ENCODE measurements at places on chromosomes 5 and 9.

DNA sequence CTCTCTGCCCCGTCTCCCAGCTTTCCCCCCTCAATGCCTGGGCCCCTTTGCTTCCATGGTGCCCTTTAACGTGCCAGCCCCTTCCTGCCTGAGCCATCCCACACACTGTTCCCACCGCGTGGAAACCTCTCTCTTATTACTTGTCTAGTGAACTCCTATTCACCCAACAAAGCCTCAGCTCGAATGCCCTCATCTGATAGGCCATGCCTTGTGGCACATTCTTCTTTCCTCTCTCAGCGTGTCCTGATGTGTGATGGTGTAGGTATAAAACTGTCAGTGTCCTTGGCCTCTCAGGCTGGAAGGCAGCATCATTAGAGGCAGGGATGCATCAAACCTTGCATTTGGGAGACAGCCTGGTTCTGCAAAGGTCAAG, 152.3 kb downstream of the OLFM1 start:
- DNase-seq, result no peak

DNA sequence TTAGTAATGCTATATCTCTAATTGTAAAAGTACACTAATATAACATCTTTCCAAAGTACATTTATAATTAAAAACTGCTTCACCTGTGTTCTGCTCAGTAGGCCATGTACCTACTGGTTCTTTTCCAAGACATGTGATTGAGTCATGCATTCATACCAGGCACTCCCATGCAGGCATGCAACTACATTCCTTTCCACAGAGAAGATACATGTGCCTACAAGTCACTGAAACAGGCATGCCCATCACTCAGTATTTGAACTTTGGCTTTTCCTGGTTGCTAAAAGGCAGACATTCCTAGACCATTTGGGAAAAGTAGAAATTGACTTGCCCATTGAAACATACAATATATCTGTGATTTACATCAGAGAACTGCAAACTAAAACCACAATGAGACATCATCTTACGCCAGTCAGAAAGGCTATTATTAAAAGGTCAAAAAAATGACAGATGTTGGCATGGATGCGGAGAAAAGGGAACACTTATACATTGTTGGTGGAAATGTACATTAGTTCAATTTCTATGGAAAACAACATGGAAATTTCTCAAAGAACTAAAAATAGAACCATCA, 148.3 kb upstream of the MOCS2 start:
- DNase-seq, result no peak

GRCh38 chr5:152061095-152061494, 136.4 kb upstream of the GLRA1 start:
- DNase-seq, result no peak

DNA sequence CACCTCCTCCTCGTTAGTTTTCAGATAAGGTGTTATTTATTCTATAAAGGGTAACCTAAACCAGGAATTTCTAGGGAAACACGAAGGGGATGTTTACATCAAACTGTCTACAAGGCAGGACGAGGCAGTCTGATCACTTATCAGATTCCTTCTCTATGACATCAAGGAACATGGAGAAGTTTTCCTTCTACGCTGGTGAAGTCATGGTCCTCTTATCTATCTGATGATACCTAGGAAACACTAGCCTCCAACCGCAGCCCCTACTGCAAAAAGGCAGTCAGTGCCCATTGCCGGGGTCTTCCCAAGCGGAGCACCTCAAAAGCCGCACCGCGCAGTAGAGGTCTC, 1.5 kb downstream of the MPDZ start:
- no peak for DNase-seq

- DNase-seq, result no peak
Observed at GRCh38 chr5:18745988-18746615, 1111.8 kb downstream of the TAF11L14 start.

- DNase-seq, result no peak
Observed at GRCh38 chr5:88094403-88094802, 174.2 kb downstream of the TMEM161B start.

DNA sequence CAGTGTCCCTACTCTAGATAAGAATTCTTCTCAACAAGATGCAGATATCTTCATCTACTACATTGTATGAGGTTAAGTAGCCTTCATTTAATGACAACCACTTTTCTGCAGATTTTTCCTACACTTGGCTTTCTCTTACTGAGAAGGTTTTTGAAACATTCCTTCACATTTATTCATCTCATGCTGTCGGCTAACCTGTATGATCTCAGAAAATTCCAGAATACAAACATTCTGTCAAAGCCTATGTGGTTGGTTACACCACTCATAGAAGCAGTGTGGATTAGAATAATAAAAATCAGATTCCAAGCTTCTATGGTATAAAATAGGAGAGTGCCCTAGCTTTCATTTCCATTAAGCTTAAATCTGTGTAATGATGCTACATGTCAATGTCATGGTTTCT, 39.4 kb upstream of the ERCC6L2 start:
- DNase-seq, result no peak

- no peak for DNase-seq
Observed at GRCh38 chr9:16347886-16348285, 522.6 kb downstream of the BNC2 start.

DNA sequence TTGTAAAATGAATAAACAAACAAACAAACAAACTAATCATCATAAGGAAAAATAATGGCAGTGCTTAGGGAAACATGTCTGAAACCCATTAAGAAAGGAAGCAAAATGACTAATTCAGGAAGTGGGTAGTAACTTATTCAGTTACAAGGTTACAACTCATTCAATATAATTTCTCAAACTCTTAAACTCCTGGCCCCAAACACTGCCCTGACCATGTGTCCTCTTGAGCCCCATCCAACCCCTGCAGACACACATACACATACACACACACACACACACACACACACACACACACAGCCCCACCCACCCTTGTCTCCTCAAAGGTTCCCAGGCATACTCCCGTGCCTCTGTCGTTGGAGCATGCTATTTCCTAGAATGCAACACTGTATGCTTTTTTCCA, 193.9 kb downstream of the SEC61B start:
- no peak for DNase-seq

DNA sequence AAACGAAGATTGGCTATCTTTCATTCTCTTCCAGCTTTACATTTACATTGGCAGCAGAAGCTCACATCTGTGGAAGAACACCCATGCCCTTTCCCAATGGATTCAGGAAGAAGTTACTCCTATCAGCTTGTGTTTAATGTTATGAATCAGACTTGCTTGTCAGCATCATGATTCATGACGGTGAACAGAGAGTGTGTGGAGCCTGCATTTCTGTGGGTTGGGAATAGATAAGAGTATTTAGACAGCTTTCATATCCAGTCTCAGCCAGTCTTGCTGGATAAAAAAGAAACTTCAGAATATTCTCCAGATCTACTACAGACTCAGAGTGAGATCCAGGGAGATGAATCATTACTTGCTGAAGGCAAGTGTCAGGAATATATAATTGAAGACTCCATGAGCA, 812.9 kb upstream of the ZNF608 start:
- no peak for DNase-seq

- no peak for DNase-seq
Observed at GRCh38 chr5:54669845-54670244, 152.3 kb downstream of the SNX18 start.

DNA sequence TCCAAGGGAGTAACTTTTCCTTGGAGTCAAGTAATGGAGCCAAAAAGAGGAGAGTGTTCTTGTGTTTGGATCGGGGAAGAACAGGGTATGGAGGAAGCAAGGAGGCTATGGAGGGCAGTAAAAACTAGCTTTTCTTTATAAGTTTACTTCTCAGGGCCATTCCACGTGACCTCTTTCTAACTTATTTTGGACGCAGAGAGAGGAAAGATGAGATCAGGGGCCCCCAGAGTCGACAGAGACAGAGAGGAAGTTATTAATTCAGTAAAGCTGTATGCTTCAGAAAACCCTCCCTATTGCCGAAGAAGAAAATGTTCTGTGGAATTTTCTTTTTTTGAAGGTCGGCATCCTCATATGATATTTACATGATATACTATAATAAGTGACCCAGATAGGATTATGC, 233.8 kb upstream of the MPDZ start:
- peak; percentile 26 for DNase-seq

GRCh38 chr5:139707445-139708003, 59.4 kb downstream of the CXXC5 start:
- DNase-seq, result no peak

- DNase-seq, result no peak
Observed at GRCh38 chr5:150178262-150178661, 11.6 kb upstream of the SLC6A7 start.

- no peak for DNase-seq
Observed at GRCh38 chr5:139878093-139878492, 82.5 kb downstream of the PSD2 start.

- DNase-seq, result no peak
Observed at GRCh38 chr5:154107010-154107409, 68.2 kb downstream of the MFAP3 start.

- no peak for DNase-seq
Observed at GRCh38 chr5:133744051-133744959, 132.0 kb upstream of the FSTL4 start.

DNA sequence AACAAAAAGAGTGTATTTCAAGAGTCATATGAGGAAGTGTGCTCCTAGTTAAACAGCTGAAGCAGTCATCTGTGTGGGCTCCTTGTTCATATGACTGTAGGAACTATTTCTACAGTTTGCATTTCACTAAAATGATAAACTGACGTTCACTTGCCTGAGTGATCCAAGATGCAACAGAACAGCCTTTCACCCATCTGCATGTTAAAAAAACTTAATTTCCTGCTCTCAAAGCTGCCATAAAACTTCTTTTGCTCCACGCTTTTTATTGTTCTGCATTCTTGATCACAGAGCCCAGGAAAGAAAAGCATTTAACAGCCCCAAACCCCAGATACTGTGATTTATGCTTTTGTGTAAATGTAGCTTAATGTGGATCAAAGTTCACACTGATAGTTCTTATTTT, 43.9 kb downstream of the ZNF608 start:
- no peak for DNase-seq

DNA sequence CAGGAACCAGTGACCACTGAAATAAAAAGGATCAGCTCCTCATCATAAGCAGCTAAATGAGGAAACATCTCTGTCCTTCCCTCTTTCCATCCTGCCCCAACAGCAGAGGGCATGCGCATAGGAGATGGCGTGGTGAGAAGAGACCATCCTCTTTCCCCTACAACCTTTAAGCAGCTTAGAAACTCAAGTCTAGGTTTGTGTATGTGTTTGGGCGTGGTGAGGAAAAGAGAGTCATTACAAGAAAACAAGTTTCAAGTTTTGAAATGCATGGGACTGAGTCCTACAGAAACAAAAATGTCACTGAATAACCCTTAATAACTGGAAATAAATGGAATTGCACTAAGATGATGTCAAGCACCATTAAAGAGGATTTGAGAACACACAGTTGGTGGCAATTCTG, 96.4 kb upstream of the IL12B start:
- DNase-seq, result no peak

- DNase-seq, result no peak
Observed at GRCh38 chr5:62155988-62156387, 150.0 kb upstream of the KIF2A start.

GRCh38 chr5:145178641-145179523, 656.3 kb downstream of the PRELID2 start:
- no peak for DNase-seq

- DNase-seq, result no peak
Observed at GRCh38 chr9:71210326-71210725, 88.9 kb upstream of the TRPM3 start.

DNA sequence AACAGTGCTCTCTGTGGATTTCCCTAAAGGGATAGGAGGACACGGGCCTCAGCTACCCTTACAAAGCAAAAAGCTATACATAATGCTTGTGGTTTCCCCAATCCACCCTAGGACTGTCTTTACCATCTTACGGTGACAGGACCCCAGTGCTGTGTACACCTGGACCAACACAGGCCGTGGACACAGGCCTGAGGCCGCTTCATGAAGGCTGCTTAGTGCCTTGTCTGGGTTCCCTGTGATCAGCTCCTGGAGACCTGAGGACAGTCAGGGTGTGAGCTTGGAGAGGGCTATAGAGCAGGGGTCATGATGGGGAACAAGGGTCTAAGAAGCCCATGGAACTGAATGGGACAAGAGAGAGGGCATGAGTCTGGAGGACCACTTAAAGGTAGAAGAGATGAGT, 2.9 kb downstream of the FANCG start:
- DNase-seq, result no peak

- peak; percentile 37 for DNase-seq
Observed at GRCh38 chr5:171418316-171418981, 998 bp upstream of the FGF18 start.

DNA sequence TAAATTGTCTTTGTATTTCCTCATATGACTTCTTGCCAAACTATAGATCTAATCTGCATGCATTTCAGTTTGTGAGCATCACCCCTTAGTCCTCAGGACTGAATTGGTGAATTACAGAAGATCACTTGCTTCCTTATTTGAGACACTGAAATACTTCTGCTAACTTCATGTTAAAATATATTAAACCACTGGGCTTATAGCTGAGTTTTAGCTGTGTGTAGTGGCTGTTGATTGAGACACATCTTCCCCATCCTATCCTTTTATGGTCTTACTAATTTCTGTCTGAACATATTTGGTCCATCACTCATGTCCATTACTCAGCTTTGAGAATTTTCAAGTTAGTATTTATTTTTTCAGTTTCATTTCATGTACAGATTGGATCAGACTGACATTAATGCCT, 295.9 kb downstream of the PSAT1 start:
- no peak for DNase-seq

DNA sequence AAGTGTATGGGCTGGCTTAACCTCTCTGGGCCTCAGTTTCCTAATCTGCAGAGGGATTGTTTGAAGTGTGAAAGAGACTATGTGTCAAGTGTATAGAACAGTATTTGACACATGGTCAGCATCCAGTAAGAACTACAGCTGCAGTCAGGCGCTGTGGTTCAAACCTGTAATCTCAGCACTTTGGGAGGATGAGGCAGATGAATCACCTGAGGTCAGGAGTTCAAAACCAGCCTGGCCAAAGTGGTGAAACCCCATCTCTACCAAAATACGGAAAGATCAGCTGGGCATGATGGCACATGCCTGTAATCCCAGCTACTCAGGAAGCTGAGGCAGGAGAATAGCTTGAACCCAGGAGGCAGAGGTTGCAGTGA, 31.9 kb upstream of the STING1 start:
- DNase-seq, result no peak

GRCh38 chr9:68970151-68970550, 43.8 kb downstream of the PRKACG start:
- DNase-seq, result no peak

- DNase-seq, result no peak
Observed at GRCh38 chr9:21527579-21527978, 45.5 kb upstream of the IFNE start.

DNA sequence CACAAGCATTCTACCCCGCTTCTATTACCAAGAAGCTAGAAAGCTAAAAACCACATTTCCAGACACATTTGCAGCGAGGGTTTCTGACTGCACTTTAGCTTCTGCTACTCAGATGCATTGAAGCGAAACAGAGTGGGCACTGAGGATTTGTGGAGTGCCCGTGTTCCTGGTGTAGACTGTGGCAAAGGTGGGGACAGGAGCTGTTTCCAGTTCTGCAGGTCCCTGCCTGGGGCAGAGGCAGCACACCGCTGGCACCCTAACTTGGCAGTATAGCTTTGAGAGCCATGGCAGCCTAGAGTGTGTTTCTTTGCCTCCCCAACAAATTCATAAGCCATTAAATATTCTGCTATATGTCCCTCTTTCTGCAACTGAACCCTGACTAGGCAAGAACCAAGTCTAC, 108.6 kb upstream of the SPOCK1 start:
- no peak for DNase-seq

Data from smooth muscle cell of the brain vasculature (primary cell).